Kidney (tissue), 22 donors: ENCODE measurements at places on chromosomes 1 and 21. TPM values are rescaled to one million over a fixed set of nuclear protein-coding genes. Genes with fewer than 3 reads are reported as not detected.

Gene KRTAP13-2
- not detected for polyA plus RNA-seq

Gene PTPRF
- 39.5 TPM for polyA plus RNA-seq

Gene OR10J1
- polyA plus RNA-seq, result not detected

Gene SLC45A1
- polyA plus RNA-seq, result 9.2 TPM

Gene S100A6
- polyA plus RNA-seq, result 1,580 TPM

Gene RPE65
- not detected for polyA plus RNA-seq

Gene PLOD1
- 103 TPM for polyA plus RNA-seq

DNA sequence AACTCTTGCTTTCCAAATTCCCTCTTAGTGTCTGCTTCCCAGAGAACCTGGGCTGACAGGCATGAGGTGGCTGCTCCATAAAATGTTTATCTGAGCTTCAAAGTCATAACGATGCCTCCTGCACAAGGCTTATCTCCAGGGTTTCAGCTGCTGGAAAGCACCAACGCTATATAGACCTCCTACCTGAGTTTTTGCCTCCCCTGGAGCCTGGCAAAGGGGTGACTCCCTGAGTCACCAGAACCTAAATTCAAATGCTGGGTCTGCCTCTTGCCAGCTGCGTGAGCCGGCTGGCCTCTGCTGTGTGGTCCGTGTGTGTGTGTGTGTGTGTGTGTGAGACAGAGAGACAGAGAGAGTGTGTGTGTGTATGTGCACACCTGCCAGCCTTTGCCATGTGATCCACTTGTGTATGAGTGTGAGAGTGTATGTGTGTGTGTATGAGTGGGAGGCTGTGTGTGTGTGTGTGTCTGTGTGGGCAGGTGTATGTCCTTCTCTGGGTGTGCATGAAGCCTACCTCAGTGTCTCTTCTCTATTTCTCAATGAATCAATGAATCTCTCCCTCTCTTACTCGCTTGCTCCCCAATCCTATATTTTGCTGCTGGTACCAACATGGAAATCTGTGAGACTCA, 714.9 kb downstream of the MATN1 start:
- no peak for DNase-seq

GRCh38 chr1:77394166-77394565, 112.3 kb downstream of the AK5 start:
- no peak for DNase-seq

DNA sequence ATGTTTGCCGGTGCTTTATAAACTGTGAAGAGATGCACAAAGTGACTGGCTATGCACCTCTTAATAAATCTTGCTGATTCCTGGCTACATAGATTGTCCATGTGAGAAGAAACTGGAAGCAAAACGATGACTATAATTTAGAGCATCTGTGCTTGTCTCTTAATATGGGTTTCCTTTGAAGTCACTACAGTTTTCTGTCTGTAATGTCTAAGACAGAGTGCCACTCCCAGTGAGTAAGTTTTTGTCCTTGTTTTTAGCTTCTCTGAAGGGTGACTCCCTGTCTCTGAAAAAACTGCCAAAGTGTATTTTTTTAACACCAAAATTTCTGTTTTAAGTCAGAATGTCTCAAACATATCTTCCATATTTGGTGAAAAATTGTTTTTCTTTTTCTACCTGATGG, 175.1 kb downstream of the FASLG start:
- DNase-seq, result no peak

GRCh38 chr1:190296453-190296852, 181.2 kb downstream of the BRINP3 start:
- DNase-seq, result no peak

- no peak for DNase-seq
These were observed 86.8 kb upstream of the PLPPR4 start for GRCh38 chr1:99177465-99177864.

- no peak for DNase-seq
These were observed 658 bp downstream of the UBXN11 start for GRCh38 chr1:26305667-26306289.

DNA sequence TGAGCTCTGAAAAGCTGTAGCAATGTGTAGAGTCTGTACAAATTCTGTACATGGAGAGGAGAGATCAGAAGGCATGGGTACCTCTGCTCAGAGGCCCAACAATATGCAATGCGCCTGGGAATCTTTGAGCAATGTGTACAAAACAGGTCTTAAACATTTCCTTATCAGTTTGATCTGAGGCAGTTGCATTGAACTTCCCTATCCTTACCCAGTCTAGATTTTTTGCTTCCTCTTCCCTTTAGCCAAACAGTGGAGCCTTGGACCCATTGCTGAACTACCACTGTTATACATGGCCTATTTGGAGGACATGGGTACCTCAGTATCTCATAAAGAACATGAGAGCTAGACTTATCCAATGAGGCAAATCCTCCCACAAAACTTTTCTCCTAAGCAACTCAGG, 12.6 kb upstream of the MNDA start:
- DNase-seq, result no peak

- peak; percentile 65 for DNase-seq
These were observed 550.6 kb downstream of the PTBP2 start for GRCh38 chr1:97271916-97272788.

DNA sequence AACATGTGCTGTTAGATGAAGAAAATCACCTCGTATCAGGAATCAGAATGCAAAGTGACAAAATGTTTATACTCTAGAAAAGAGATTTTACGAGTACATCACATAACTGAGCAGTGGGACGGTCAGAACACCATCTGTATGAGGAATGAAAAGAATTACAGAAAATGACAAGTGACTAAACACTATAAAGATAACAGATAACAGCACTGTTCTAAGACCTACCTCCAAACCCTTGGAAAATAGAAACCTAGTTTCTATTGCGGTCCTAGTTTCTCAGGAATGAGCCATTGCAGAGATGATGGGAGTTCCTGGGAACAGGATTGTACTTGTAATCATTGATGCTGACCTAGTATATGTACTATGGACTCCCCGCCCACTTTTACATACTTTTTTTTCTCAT, 839.4 kb upstream of the ADAMTS5 start:
- DNase-seq, result no peak

GRCh38 chr1:21663951-21664805, 5.0 kb downstream of the RAP1GAP start:
- DNase-seq, result no peak

DNA sequence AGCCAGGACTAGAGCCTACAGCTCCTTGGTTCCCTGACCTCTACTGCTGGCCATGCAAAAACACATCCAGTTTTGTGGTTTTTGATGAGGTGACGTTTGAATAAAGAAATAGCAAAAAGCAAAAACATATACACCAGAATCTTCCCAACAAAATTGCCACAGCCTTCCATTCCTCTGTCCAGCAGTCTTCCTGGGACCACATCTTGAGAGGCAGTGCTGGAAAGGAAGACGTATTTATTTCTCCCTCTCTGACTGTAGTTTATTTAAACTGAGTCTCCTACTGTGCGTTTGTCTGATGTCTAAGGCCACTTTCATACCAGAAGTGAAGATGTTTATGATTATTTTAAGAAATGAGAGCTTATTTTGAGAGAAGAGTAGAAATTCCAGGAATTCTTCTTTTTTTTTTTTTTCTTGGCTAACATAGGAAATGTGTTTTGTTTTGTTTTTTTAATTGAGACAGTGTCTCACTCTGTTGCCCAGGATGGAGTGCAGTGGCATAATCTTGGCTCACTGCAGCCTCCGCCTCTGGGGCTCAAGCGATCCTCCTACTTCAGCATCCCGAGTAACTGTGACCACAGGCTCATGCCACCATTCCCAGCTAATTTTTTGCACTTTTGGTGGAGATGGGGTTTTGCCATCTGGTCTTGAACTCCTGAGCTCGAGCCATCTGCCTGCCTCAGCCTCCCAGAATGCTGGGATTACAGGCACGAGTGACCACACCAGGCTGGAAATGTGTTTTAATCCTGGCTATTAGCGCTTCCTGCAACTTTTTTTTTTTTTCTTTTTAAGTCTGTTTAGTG, 118.5 kb downstream of the ITSN1 start:
- DNase-seq, result no peak

DNA sequence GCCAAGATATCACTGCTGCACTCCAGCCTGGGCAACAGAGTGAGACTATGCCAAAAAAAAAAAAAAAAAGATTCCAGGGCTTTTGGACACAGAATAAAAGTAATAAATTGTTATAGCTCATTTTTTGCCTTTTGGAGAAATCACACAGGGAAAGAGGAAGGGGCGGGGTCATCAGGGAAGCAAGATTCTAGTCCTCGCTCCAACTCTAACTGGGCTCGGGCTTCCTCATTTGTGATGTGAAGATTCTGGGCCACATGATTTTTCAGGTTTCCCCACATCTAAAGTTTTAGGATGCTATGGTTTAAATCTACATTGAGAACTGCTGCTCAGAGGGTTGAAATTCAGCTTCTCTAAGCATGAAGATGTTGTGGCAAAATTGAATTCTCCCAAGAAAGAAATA, 179.3 kb upstream of the PLXNA2 start:
- DNase-seq, result no peak

DNA sequence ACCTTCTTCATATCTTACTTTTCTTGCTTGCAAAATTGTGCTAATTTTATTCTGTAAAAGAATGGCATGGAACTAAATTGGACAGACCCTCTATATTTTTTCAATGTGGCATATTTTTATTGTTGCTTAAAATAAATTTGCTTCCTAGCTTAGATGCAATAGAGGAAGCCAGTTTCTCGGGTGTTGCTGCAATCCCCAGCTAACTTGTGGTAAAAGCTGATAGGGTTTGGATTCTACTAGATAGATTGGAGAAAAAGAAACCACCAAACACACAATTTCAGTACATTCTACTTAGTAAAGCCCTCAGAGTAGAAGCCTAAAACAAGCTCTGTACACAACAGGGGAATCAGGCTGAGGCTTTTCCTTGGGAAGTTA, 49.5 kb upstream of the GCLM start:
- DNase-seq, result no peak

- DNase-seq, result no peak
These were observed 22.0 kb downstream of the COA6 start for GRCh38 chr1:234395297-234395696.
